ENCODE measurements at places on chromosomes 2 and 18.

GRCh38 chr2:205680067-205680466 lies 2.2 kb upstream of the NRP2 start:
- H3K4me1 ChIP-seq = no peaks in the 10 kb centered on the region
- no peaks in the 10 kb centered on the region for H3K36me3 ChIP-seq
- DNase-seq = peak; percentile 70
- no peak overlapping the region for H3K4me3 ChIP-seq

- no peaks in the 10 kb centered on the region for H3K27me3 ChIP-seq
- no peak overlapping the region for H3K27ac ChIP-seq
- no peaks in the 10 kb centered on the region for H3K36me3 ChIP-seq
- no peaks in the 10 kb centered on the region for H3K4me1 ChIP-seq
- H3K4me3 ChIP-seq = no peak overlapping the region
Observed at GRCh38 chr2:216909541-216910210, 49.8 kb upstream of the TNP1 start.

DNA sequence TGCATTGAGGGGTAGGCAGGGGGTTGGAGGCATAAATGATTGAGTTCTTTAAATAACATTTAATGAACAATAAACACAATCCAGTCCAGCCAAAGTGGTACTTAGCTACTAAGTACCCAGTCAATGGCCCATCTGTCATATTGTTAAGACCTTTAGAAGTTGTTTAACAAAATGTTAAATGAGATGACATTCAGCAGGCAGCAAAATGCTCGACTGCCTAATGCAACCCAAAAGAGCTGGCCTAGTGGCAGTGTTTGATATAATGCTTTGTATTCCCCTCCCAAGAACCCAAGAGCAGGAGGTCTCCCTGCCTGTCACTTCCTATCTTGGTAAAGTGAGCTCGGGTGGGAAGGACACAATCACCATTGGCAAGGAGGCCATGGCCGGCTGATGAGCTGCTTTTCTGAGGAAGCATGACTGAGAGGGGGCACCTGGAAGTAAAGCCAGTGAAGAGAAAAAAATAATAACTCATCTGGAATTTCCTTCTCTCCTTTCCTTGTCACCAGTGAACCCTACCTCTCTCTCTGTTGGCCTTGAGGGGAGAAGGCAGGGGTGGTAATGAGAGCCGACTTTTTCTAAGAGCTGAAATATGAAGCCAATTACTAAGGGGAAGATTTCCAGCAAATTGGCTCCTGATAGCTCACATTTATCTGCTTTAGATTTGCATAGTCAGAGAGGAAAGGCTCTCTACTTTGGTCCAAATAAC lies 140.6 kb downstream of the C1D start:
- no peaks in the 10 kb centered on the region for H3K4me1 ChIP-seq
- H3K27me3 ChIP-seq = no peaks in the 10 kb centered on the region
- DNase-seq = no peak
- no peak overlapping the region for H3K27ac ChIP-seq
- no peak overlapping the region for H3K4me3 ChIP-seq
- H3K36me3 ChIP-seq = no peaks in the 10 kb centered on the region

- no peaks in the 10 kb centered on the region for H3K27me3 ChIP-seq
- no peak for DNase-seq
- no peaks in the 10 kb centered on the region for H3K36me3 ChIP-seq
- no peak overlapping the region for H3K4me3 ChIP-seq
- H3K4me1 ChIP-seq = no peaks in the 10 kb centered on the region
Observed at GRCh38 chr18:61727241-61728193, 165.3 kb downstream of the RNF152 start.

DNA sequence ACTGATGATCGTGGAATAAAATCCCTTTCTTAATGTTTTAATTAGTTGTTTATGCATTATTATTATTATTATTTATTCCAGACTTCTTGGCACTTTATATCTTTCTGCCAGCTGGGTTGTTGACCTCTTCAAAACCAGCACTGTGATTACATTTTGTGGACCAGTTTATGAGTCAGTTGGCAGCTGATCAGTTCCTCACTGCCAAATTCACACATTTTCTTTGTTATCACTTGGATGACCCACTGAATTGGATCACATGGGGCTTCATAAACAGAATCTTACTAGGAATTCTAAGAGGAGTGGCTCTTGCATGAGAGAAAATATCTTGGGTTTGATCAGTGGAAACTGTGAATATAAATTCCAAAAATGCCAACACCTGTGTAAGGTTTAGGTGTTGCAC lies 321.8 kb upstream of the SPRED2 start:
- no peak for DNase-seq
- no peak overlapping the region for H3K27ac ChIP-seq
- H3K4me1 ChIP-seq = no peaks in the 10 kb centered on the region
- H3K27me3 ChIP-seq = no peaks in the 10 kb centered on the region

- H3K4me1 ChIP-seq = no peaks in the 10 kb centered on the region
- no peak overlapping the region for H3K27ac ChIP-seq
- H3K27me3 ChIP-seq = no peaks in the 10 kb centered on the region
- no peaks in the 10 kb centered on the region for H3K36me3 ChIP-seq
Observed at GRCh38 chr18:38575648-38576047, 1010.0 kb upstream of the CELF4 start.

DNA sequence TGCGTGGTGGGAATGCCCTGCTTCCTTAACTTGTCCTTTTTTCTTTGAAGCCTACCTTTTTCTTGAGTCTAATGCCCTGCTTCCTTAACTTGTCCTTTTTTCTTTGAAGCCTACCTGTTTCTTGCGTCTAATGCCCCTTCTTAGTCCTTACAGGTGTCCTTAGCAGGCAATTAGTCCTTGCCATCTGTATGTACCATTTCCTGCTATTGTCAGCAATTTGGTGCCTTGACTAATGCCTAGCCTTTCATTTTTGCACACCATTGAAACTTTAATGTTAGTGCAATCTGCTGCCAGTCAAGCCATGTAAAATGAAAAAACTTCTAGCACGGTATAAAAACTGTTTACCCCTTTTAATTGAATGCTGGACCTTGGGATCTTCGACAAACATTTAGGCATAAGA lies 4.3 kb downstream of the KDM3A start:
- no peaks in the 10 kb centered on the region for H3K36me3 ChIP-seq
- no peaks in the 10 kb centered on the region for H3K27me3 ChIP-seq
- no peak overlapping the region for H3K4me3 ChIP-seq
- H3K27ac ChIP-seq = no peak overlapping the region
- H3K4me1 ChIP-seq = peaks cover 24% of the 10 kb centered on the region
- DNase-seq = no peak

- H3K27me3 ChIP-seq = no peaks in the 10 kb centered on the region
- H3K27ac ChIP-seq = no peak overlapping the region
- no peaks in the 10 kb centered on the region for H3K4me1 ChIP-seq
- DNase-seq = no peak
Observed at GRCh38 chr2:54773838-54774237, 50.4 kb downstream of the EML6 start.

DNA sequence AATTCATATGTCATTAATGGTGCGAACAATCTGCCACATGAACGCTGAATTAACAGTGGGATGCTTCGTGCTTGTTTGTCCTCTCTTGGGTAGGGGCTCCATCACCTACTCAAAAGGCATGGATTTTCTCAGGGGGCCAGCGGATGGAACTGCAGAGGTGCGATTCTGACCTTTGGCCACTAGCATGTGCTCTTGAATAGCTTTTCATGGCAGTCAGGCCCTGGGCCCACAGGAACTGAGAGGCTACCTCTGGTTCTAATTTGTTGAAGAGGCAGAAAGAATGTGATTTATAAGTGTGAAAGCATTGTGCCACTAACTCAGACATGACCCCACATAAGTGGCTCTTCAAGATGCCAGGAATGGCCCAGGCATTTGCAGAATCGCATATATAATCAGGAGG lies 283.2 kb downstream of the INSIG2 start:
- DNase-seq = no peak
- H3K36me3 ChIP-seq = no peaks in the 10 kb centered on the region
- no peak overlapping the region for H3K4me3 ChIP-seq
- H3K27me3 ChIP-seq = no peaks in the 10 kb centered on the region

DNA sequence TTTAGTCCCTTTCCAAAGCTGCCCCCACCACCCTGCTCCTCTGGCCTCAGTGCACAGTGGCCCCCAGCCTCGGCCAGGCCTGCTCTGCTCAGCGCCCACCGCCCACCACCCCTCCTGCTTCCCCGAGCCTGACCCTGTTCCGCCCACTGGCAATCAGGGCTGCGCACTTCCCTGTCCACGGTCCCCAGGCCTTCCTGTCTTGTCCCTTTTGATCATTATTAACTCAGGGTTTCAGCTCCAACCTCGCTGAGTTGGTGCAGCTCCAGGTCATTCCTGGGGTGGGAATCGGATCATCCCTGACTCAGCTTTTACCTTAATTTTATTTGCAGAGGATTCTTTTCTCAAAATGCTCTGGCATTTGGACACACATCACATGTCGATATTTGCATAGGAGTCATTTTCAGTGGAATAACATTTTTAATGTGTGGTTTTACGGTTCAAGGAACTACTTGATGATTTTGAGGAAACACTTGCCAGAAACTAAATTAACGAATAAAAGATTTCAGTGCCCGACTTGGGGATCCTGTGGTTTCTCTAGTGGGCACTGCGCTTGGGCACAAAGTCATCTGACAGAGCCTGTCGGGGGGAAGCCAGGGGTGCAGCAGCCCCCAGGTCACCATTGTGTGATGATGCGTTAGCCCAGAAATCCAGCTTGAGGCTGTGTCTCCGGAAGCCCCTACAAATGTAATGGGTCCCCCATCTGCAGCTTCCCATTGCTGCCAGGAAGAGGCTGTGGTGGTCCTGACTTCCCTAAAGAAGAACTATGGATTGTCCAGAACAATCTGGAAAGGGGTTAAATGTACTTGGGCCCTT lies 1.0 kb upstream of the ESPNL start:
- peak; percentile 18 for DNase-seq
- H3K4me1 ChIP-seq = no peaks in the 10 kb centered on the region
- peak overlapping the region; percentile 69 for H3K27ac ChIP-seq
- no peaks in the 10 kb centered on the region for H3K36me3 ChIP-seq
- no peaks in the 10 kb centered on the region for H3K27me3 ChIP-seq

GRCh38 chr2:214960677-214961076 lies 151.2 kb upstream of the BARD1 start:
- no peaks in the 10 kb centered on the region for H3K36me3 ChIP-seq
- DNase-seq = no peak
- H3K27me3 ChIP-seq = no peaks in the 10 kb centered on the region
- no peak overlapping the region for H3K27ac ChIP-seq
- H3K4me1 ChIP-seq = no peaks in the 10 kb centered on the region

DNA sequence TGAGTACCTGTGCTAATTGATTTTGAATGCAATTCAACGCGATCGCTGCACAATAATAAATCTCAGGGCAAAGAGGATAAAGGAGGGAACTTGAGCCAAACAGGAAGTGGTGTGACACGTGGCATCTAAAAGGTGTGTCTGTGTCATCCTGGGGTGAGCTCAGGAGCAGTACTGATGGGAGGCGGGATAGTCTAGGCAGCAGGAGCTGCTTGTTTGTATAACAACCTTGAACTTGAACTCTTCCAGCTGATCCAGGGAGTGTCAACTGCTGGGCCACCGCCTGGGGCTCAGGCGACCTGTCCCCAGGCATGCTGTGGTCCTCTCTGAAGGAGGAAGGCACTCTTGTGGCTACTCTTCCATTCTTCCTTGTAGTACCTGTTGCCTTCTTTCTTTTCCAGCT lies 61.2 kb downstream of the BOD1L2 start:
- H3K27me3 ChIP-seq = no peaks in the 10 kb centered on the region
- H3K36me3 ChIP-seq = no peaks in the 10 kb centered on the region
- peak; percentile 37 for DNase-seq
- H3K27ac ChIP-seq = no peak overlapping the region
- no peak overlapping the region for H3K4me3 ChIP-seq
- H3K4me1 ChIP-seq = peaks cover 7% of the 10 kb centered on the region

- H3K4me3 ChIP-seq = no peak overlapping the region
- no peak overlapping the region for H3K27ac ChIP-seq
- no peak for DNase-seq
- H3K27me3 ChIP-seq = no peaks in the 10 kb centered on the region
Observed at GRCh38 chr2:167017021-167017420, 128.7 kb downstream of the XIRP2 start.

DNA sequence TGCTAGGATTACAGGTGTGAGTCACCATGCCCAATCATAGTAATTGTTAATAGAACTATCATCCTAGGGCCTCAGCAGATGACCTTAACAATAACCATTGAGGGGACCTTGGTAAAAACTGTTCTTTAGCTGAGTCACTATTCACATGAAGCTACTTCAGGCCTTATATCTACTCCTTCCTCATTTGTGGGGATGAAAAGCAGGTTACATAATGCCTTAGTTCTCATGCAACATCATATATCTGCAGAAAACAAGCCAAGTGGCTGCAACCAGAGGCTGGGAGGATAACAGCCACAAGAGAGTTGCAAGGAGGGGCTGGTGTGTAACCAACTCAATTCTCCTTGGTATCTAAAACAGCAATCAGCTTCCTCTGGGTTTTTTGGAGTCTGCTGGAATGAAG lies 445.4 kb downstream of the NBAS start:
- no peak for DNase-seq
- no peaks in the 10 kb centered on the region for H3K36me3 ChIP-seq
- H3K4me3 ChIP-seq = no peak overlapping the region

- no peak for DNase-seq
- H3K36me3 ChIP-seq = no peaks in the 10 kb centered on the region
- no peak overlapping the region for H3K27ac ChIP-seq
- no peak overlapping the region for H3K4me3 ChIP-seq
Observed at GRCh38 chr2:187546762-187547333, 7.4 kb downstream of the TFPI start.

- H3K4me1 ChIP-seq = peaks cover 5% of the 10 kb centered on the region
- no peak overlapping the region for H3K4me3 ChIP-seq
- no peaks in the 10 kb centered on the region for H3K27me3 ChIP-seq
- peak overlapping the region; percentile 64 for H3K27ac ChIP-seq
Observed at GRCh38 chr2:233059547-233059796, 670 bp upstream of the INPP5D start.

- peak; percentile 47 for DNase-seq
- no peak overlapping the region for H3K4me3 ChIP-seq
- peak overlapping the region; percentile 34 for H3K27ac ChIP-seq
- peaks cover 3% of the 10 kb centered on the region for H3K4me1 ChIP-seq
Observed at GRCh38 chr2:37615804-37616676, 55.4 kb downstream of the CDC42EP3 start.

GRCh38 chr2:213227458-213227857 lies 56.8 kb upstream of the SPAG16 start:
- no peak overlapping the region for H3K4me3 ChIP-seq
- H3K36me3 ChIP-seq = no peaks in the 10 kb centered on the region
- H3K27me3 ChIP-seq = no peaks in the 10 kb centered on the region
- DNase-seq = no peak
- no peak overlapping the region for H3K27ac ChIP-seq

DNA sequence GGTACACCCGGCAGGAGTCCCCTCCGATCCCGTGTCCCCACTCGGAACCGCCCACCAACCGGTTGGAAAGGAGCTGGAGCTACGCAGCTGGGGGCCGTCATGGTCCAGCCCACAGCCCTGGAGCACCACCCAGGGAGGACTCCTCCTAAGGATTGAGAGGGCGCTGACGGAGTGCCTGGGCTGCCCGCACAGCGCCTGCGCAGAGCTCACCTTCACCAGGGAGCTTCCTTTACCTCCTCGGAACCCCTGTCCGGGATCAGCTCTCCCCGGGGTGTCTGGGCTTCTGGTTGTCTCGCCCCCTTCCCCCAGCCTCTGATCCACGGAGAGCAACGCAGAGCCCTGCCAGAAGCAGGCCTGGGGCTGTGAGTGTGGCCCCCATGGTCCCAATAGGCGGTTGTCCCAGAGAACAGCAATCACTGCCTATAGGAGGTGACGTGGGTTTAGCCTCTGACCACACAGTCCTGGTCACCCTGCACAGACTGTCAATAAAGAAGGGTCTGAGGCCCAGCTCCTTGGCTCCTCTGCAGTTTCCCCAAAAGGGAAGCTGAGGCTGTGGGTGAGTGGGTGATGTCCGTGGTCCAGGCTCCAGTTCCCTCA lies 14.6 kb downstream of the ALPG start:
- H3K4me3 ChIP-seq = peak overlapping the region; percentile 27
- DNase-seq = peak; percentile 42
- H3K4me1 ChIP-seq = peaks cover 6% of the 10 kb centered on the region
- H3K27me3 ChIP-seq = peaks cover 41% of the 10 kb centered on the region
